ENCODE measurements at places on chromosomes 12 and 14.

DNA sequence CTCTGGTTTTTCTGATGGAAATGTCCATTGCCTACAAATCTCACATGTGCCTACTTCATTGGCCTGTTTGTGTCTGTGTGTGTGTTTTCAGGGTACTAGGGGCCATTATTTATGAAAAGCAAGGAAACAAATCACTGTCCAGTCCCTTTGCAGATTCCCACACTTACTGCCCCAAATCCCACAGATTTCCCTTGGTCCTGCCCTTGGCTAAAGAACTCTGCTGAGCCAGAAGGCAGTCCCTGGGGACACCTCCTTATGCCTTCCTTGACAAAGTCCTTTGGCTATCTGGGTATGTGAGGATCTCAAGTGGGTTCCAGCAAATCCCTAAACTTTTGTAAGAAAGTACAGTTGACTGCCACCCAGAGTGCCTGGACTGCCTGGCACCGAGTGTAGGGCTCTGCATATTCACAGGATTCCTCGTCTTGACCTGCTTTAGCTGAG is 388.1 kb downstream of the BCAT1 start:
- DNase-seq, result no peak

DNA sequence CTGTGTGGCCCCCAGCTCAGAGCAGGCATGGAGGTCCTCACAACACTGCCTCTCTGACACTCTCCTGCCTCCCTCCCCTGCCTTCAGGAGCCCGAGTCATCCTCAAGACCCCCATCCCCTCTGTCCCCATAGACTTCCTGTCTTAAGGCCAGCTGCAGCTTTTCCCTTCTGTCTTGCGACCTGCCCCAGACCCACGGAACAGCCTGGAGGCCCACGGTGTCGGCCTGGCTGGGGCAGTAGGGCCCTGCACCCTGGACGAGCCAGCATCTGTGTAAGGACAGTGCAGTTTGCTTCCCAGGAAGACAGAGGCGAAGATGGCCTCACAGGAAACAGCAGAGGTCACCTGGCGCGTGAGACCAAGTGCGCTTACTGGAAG is 9.7 kb downstream of the TEDC1 start:
- DNase-seq, result no peak

DNA sequence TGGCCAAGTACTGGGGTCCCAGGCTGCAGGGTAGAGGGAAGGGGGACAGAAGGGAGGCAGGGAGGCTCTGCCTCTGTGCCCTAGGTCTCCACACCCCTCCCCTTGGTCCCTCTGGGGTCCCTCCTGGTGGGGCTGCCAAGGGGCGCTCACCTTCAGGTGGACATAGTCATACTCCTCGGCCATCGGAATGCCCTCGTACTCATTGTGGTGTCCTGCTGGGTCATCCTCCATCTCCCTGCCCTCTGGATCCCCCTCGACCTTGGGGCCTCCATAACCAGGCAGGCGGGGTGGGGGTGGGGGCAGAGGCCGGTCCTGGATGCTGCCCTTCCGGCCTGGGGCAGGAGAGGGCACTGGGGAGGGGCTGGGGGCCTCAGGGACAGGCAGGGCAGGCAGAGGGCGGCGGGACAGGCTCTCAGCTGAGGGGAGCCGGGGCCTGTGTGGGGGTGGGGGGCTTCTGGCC is 5.8 kb downstream of the EFS start:
- no peak for DNase-seq

GRCh38 chr14:90489916-90490719 is 93.3 kb downstream of the CALM1 start:
- no peak for DNase-seq

- DNase-seq, result no peak
Measured at GRCh38 chr12:44091948-44092606, 256.2 kb downstream of the TMEM117 start.

DNA sequence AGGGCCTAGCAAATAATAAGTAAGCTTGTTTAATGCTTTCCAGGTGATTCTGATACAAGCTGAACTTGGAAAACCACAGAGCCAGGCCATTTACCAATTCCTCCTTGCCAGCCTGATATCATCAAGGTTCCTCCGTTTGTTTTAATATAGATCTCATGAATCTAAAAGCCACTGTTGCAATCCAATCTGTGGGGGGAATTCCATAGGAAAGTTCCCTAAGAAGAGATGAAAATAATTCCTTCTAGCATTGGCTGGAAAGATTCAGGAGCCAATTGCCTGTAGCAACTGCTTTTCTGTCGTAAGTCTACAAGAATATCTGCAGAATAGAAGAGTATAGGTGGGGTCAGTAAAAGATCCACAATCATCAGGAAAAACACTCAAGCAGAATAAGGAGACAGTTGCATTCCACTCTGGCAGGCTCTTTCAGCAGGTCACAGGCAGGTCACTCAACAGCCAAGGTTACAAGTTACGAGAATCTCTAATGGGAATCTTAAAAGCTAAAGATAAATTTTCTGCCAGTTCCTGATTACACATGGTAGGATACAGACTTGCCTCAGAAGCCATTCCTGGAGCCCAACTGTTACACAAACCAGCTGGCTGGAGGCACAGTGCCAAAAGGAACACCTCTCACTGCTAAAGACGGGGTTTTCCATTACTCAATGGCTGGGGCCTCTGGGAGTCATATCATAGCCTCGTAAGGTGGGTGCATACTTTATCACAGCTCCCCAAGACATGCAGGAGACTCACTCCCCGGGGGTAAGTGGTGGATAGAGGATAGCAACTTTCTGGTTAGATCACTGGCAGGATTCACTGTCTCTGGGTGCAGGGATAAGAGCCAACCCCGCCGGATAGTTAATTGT is 43.6 kb downstream of the FGD6 start:
- no peak for DNase-seq

- DNase-seq, result no peak
Measured at GRCh38 chr12:27620121-27620520, 76.1 kb upstream of the REP15 start.

- DNase-seq, result peak; percentile 69
Measured at GRCh38 chr14:22822571-22823098, 7.1 kb upstream of the MRPL52 start.

GRCh38 chr12:55728186-55728938 is 447 bp downstream of the CD63 start:
- DNase-seq, result no peak
